ENCODE measurements at places on chromosomes 2 and 18.

DNA sequence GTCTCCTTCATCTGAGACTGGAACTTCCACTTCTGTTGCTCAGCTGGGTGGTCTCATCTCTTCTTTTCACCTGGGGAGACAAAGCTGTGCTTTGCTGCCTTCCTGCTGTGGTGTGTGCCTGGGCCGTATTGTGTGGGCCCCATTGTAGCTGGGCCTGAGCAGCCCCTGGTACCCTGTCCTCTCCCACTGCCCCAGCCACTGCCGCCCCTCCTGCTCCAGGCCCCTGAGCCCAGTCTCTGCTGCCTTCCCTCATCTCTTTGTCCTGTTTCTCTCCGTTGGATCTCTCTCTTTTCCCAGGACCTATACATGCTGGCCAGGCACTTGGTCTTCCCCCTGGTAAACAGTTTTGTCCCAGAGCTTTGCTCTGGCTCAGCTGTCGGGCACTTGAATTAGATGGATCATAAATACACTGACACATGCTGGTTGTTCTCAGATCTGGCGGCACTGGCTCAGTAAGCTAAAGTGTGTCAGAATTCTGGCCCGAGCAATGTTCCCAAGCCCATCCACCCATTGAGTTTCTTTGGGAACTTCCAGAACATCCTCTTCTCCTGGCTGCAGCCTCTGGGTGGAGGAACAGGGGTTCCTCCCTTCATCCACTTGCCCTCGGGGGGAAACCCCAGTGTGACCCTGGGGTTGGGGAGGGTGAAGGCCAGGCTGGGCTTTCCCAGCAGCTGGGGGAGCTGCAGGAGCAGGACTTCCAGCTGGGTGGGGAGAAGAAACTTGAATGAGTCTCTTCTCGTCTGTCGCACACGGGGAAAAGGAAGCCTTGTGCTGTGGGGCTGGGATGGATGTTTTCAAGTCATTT, 99.0 kb downstream of the DGKD start:
- no peak for DNase-seq

DNA sequence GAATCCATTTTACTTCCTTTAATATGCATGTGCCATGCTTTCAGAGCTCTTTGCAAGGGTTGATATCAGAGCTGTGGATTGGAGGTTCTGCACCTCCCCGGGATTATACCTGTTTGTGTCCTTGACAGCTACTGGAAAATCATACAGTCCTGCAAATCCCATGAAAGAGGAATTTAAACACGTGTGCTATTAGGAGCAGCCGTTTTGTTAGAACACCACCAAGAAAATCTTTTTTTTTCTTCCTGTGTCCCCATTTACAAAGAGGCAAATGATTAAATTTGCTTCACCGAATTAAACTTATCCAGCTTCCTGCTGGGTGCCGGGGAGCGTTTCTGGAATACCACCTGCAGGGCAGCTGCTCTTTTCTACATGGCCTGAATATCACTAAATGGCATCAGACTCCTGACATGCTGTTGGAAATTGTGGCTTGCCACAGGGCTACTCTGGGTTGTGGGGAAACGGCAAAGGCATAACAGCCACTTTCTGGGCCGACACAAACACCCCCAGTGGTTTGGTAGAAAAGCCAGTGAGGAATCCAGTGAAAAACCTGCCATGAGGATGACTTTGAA, 23.4 kb upstream of the SOX11 start:
- no peak for DNase-seq

DNA sequence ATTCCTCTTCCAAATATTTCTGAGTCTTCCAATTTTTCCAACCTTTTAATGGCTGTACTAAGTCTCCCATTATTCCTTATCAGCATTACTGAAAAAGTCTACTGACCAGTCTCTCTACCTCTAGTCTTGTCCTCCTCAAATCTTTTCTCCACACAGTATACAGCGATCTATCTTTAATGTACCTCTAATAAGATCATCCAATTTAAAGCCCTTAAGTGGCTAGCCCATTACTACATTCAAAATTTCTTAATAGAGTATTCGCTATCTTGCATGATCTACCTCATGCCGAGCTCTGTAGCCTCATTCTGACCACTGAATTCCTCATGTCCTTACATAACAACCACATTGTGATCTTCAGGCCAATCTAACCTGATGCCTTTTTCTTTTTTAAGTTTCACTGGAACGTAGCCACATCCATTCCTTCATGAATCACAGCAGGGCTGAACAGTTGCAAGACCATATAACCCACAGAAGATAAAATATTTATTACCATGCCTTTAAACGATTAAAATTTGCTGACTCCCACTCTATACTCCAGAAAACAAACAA, 57.9 kb downstream of the SLC66A3 start:
- no peak for DNase-seq

DNA sequence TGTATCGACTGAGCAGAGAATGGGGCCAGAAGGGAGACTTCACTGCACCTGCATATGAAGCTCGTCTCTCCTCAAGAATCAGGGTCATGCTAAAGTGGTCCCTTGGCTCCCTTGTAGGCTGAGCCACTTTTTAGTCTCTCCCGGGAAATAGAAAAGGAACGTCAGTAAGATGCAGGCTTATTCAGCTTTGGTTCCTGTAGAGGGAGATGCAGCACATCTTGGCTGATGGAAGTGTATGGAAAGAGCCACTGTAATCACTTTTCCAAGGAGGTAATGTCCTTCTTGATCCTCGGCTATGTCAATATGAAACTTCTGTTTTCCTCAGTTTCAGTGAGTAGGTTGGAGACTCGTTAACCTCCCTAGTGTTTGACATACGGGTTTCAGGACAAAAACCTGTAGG, 235.2 kb downstream of the GCA start:
- DNase-seq: no peak

GRCh38 chr2:9638532-9638931, 7.7 kb upstream of the YWHAQ start:
- DNase-seq: peak; percentile 78

DNA sequence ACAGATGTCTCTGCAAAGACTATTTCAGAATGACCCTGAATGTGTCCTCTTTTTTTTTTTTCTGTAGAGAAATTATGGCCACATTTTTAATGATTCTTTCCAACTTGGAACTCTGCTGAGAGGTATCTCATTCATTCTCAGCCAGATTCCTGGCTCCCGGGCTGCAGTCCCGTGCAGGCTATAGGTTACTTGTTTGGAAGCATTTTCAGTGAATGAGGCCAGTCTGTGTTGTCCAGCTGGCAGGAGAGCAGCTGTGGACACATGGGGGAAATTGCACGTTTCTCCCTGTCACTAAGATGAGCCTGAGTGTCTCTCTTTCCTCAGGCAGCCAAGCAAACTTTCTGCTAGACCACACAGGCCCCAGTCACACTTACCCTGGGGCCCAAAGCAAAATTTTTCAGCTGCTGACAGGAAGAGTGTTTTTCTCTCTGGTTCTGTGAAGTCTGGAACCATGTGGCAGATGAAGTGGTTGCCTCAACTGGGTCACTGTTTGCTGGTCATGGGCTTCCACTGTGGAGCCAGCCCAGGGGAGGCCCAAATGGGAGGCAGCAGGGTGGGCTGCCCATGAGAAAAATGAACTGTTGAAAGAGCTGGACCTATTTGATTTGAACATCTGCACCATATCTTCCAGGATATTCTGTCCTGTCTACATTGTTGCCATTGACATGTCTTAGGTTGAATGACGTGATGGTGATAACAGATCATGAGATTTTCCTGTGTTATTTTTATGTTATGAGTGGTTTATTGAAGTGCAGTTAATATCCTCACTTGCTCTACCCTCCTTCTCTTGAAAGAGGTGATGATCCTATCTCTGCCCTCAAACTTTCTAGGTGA, 431.2 kb downstream of the LPIN1 start:
- DNase-seq: no peak

DNA sequence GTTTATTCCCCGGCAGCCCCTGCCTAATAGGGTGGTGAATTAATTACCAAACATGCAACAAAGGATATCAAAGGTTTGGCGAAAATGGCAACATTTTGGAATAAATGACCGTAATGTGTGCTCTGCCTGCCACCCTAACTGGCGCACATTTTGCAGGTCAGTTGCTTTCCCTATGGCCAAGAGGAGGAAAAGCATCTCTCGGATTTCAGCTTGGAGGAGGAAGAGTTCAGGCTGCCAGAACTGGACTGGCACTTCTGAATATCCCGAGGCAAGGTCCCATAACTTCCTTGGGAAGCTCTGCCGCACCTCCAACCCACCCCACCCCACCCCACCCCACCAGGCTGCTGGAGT, 37.1 kb downstream of the SLC25A52 start:
- DNase-seq: no peak

DNA sequence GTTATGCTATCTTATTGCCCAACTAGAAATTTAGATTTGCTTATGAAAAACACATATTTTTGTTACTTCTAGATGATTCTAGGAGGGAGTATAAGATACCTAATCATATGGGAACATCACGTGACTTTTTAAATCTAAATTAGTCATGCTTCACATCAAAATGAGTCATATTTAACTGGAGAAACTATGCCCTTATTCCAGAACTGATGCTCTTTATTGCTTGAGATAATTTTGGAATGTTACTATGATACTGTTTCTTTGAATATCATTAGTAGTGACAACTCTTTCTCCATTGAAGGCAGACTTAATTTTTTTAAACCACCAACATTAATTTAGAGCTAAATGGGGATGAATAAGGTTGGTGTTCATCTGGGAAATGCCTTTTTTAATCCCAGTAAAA, 19.9 kb upstream of the ELAC1 start:
- peak; percentile 54 for DNase-seq

- peak; percentile 70 for DNase-seq
Observed at GRCh38 chr2:36356990-36357846, 1.6 kb downstream of the CRIM1 start.

- DNase-seq: peak; percentile 87
Observed at GRCh38 chr18:37481491-37481890, 84.1 kb downstream of the CELF4 start.

DNA sequence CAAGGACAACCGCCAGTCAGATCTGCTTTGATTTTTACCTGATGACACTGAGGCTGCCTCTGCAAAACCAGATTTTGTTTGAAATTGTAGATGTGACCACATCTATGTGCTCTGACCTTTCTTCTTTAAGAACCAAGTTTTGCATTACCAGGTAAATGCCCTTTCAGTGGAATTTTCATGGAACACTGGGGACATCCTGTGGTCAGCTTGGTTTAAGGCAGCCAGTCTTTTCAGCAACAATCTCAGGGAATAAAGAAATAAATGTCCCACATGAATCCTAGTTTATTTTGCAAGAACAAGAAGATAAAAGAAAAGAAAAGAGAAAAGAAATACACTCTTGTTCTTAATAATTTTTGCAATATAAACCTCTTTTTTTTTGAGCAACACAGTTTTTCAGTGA, 90.6 kb downstream of the POU3F3 start:
- DNase-seq: peak; percentile 36

DNA sequence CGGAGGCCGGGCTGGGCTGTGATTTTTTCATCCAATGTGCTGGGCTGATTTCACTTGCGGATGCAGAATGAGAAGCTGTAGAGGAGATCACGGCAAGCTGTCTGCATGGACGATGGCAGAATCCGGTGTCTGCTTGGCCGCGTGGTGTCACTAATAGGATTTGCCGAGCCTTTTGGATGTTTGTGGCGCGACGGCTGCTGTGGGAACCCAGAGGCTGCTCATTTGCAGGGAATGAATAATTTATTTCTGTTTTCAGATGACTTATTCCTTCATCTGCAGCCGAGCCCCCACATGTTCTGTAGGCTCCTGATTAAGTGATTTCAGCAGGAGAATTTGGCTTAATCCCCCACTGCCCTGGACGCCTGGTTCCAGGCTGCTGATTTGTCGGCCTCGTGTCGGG, 62.6 kb downstream of the ODC1 start:
- DNase-seq: no peak

DNA sequence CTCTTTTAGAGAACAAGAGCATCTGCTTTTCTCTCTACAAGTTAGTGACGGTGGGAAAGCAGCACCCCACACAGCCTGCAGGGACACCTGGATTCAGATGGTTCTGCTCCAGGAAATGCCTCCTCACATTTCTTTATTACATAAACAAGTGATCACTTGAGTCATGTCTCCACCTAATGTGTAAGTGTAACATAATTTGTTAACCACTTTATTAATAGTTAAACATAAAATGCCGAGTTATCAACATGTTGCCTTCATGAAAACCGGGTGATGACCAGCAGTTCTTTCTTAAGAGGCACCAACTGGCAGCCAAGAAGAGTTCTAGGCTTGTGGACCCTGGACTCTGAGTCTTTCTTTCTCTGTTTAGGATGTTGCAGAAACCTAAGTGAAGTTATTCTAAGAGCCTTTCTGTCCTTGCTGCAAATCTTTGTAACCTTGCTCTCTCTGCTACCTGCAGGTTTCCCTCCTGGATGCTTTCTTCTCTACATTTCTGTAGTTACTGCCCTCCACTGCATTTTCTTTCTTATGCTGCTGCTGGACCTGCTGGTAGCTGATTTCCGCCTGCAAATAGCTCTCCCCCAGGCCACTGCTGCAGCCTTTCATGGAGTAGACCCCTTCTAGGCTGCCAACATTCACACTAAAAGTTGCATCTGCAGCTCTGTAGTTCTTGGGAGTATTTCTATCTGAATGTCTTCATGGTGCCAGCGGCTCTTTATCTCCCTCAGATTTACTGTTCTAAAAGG, 24.3 kb downstream of the UPP2 start:
- peak; percentile 48 for DNase-seq

DNA sequence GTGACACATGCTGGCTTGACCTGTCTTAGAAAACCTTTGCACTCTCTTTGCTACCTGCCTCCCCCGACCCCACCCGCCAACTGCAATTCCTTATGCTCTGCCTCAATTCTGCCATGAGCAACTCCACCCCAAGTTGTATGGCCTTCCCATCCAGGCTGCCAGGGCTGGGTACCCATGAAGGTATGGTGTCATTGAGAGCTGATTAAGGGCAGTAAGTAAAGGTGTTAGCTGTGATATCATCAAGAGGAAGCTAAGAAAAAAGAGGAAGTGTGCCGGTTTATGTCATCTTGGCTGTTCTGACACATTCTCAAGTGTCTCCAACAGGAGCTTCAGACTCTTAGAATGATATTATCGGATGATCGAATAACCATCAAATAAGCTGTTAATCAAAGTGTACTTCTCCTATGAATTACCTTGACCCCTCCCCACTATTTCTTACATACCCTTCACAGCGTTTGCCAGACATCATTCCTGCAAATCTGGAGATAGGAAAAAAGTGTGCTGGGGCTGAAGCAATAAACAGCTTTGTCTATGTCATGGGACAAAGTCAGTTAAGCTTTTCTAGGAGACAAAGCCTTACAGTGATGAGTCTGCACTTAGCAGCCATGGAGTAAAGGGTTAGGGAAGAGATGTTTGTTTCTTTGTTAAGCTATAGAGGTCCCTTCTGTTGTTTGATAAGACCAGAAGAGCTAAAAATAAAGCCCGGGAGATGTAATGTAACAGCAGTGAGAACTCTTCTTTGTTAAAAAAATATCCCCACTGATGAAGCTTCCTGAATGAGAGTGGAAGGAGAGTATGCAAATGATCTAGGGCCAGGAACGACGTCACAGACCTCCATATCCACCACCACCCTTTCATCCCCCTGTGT, 40.4 kb upstream of the SMAD2 start:
- no peak for DNase-seq
